ENCODE measurements at places on chromosomes 2 and 18.

- no peak for DNase-seq
Measured at GRCh38 chr2:47072018-47072691, 83.0 kb downstream of the STPG4 start.

DNA sequence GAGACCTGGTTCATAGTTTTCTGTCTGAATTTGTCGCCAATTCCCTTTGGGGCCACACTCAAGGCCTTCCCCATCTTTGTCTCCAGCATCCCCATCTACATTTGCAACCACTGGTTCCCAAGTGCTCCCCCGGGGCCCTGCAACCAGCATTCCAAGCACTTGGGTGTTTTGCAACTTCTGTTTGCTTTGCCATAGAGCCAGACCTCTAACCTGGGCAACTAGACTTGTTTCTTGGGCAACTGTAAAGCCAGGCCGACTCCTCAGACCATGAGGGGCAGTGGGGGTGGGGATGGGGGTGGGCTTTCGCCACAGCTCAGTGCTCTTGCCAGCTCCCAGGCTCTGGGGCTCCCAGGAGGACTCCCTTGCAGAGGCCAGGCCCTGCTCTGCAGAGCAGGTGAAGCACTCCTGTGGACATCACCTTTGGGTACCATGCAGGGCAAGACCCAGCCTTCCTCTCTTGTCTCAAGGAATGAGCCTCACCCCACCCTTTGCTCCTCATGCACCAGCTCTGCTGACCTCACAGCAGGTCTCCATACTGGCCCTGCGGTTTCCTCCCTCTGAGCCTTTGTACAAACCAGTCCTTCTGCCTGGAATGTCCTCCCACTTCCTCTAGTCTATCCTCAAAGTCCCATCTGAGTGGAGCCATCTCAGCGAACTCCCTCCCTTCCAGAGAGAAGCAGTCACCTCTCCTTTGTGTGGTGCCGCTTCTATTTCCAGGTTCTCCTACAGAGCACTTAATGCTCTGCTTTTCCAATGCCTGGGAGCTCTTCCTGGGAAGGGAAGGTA is 126.7 kb upstream of the MYCN start:
- no peak for DNase-seq

DNA sequence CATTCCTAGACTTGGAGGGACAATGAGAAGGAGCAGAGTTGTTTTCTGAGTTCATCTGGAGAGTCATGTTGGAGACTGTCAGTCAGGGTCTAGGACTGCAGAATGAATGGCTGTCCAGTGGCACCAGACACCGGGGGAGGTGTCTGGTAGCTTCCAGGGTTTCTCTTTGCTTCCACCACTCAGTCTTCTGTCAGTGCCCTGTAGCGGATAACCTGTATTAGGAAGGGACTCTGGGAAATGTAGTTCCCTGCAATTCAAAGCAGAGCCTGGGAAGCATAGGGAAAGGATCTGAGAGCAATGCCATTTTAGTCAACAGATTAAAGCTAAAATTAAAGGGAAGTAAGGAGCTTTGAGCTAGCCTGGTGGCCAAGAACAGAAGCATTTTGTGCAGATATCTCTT is 257.9 kb downstream of the THSD7B start:
- no peak for DNase-seq

DNA sequence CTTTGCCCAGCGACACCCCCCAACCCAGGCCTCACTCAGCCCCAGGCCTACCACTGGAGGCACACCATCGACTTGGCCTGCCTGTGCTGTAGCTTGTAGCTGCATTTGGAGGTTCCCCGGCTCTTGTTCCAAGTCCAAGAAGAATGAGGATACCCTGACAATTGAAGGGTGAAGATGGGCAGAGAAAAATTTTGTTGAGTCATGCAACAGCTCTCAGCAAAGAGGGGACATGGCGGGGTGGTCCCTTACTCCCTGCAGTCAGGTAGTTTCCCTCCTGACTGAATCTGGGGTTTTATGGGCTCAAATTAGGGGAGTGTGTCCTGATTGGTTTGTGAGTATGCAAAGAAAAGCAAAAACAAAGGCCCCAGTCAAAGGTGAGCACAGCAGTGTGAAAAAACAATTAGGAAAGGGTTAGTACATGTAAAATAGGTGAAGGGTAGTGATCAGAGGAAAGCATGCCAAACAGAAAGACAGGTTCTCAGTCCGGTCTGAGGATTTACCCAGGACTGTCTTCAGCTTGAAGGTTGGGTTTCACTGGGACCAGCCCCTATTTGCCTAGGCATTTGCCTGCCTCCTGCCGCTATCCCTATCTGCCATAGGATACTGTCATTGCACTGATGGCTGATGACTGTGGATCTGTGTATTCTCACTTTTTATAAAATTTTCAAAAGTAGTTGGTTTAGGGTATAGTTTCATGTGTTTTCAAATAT is 316.4 kb upstream of the RND3 start:
- DNase-seq, result no peak

- no peak for DNase-seq
Measured at GRCh38 chr2:144607891-144608521, 88.1 kb upstream of the ZEB2 start.

DNA sequence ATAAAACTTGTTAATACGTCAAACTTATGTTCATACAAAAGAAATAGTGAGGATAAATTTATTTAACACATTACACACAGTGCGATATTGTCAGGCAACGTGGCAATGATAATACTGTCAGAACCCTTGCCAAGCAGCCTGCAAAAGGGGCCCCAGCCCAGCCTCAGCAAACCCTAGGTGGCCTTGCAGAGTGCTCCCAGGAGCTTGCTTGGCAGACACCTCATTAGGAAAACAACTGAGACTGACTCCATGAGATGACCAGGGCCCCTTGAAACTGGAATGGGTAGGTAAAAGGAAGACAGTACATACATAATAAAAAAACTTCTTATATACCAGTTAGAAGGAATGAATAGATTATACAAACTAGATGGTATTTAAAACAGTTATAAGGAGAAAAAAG is 136.6 kb upstream of the EPC2 start:
- DNase-seq, result no peak

DNA sequence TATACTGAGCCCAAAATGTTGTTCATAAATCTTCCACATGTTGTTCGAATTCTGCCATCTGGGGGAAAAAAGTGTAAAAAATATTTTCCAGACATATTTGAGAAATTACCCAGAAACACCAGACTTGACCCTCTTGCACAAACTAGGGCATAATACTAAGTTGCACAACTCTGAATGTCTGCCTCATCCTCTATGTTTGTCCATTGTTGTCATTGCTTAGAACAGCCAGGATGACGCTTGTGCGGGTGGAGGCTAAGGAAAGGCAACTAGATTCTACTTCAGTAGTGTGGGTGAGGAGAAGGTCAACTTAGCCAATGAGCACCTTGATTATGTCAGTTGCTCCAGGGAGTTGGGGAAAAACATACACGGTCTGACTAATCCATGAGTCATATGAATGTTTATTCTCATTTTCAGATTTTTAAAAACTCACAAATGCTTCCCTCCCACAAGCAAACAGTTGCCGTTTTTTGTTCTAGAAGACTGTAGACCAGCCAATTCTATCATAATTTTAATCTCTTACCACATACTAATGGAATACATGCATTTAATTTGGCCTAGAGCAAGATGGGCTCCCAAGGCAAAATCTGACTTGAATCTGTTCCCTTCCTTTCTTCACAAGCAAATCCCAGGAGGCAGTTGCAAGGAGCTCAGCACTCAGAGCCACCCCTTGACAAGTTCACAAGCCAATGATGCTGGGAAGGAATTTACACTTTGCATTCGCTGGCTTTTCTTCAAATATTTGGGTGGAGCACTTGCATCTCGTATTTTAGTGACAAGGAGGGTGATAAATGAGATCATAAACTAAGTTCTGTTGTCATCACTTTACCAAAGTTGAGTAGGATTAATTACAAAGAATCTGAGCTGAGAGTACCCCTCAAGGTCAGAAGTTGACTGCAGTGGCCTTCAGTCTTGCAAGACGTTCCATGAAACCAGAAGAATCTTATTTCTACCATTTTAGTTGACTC is 163.2 kb upstream of the TWIST2 start:
- DNase-seq, result no peak

DNA sequence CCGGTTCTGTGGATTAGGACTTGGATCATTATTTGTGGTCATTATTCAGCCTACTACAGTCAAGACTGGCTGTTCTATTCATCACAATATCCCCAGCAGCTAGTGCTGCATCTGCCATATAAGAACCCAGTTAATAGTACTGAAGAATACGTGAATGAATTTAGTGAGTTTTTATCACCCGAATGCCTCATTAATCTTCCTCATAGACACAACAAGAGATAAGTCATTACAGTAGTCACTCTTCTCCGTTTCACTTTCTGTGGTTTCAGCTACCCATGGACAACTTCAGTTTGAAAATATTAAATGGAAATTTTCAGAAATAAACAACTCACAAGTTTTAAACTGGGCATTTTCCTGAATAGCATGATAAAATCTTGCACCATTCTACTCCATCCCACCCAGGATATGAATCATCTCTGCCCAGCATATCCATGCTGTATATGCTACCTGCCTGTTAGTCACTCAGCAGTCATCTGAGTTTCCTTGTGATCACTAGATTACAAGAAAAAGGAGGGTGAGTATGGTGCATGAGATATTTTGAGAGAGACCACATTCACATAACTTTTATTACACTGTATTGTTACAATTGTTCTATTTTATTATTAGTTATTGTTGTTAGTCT is 363.7 kb upstream of the CHAC2 start:
- DNase-seq, result no peak

GRCh38 chr2:23422089-23423061 is 37.4 kb downstream of the KLHL29 start:
- no peak for DNase-seq

GRCh38 chr2:11621410-11621809 is 48.6 kb downstream of the NTSR2 start:
- DNase-seq, result no peak

DNA sequence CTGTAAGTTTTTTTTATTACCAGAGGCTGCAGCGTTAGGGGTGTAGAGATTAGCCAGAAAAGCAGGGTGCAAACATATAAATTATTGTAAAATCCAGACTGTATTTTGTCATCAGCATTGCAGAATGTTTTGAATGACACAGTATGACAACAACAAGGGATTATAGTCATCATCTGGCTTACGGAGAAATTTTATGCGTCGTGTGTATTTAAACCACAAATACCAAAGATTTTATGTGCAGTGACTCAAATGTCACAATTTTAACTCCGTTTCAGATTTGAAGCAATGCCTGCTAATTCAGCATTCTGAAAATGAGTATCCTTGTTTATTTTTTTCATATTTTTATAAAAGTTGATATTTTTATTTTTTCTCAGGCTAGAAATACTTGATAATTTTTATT is 19.4 kb upstream of the TMX3 start:
- DNase-seq, result no peak

DNA sequence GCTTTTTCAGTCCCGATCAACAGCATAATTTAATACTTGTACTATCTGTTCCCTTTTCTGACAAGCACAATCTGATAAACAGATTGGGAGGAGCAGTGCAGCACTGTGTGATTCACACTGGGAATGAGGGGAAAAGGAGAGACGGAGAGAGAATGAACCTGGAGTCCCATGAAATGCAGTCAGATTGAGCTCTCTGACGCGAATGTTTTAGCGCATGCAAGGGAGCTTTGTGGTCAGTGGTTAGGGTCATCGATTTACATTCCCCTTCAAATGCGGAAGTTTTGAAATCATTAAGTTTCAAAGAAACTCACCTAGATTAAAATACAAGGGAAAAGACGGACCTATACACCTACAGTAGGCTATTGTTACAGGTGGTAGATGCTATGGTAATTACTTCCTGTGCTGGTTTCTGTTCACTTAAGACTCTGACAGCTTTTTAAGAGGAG is 99.6 kb downstream of the KCTD1 start:
- DNase-seq, result no peak

GRCh38 chr2:238103465-238104225 is 3.5 kb downstream of the ESPNL start:
- no peak for DNase-seq

DNA sequence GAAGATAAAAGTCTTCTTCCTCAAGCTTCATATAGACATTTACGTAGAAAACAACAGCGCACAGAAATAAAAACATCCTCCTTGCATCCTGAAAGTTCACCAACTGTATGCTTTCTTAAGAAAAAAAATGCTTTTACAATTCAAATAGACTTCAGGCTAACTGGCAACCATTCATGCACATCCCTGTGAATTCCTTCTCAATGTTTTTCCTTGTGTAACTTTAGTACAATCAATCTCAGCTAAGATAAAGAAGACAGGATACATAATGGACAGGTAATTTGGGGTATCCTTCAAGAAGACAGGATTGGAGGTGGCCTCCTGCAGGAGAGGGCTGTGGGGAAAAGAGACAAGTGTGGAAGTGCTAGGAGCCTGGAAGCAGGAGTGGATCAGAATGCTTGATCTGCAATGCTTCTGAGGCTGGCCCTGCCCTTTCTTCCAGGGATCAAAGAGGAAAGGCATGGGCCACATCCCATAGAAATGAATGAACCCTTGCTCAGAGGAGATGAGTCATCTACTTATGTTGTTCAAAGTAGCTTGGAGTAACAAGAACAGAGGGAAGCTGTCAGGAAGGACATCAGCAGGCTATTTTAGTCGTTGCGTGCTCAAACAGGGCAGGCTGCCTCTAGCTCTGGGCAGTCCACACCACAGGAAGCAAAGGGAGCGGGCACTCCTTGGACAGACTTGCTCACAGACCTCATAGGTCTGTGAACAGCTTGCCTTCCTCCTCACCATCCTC is 126.6 kb downstream of the TMEM131 start:
- DNase-seq, result no peak

DNA sequence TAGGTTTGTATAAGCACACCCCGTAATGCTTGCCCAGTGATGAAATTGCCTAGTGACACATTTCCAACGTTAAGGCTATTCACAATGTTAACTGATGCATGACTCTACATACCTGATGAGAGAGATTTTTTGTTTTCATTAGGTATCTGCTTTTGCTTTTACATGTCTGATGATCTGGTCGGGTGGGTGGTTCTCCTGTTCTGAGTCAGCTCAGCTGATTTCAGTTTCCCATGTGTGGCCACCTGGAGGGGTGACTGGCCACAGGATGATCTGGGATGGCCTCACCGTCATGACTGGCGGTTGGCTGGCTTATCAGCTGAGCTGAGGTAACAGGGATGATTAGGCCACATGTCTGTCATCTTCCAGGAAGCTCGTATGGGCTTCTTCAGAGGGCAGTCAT is 33.8 kb upstream of the ACYP2 start:
- DNase-seq, result no peak

DNA sequence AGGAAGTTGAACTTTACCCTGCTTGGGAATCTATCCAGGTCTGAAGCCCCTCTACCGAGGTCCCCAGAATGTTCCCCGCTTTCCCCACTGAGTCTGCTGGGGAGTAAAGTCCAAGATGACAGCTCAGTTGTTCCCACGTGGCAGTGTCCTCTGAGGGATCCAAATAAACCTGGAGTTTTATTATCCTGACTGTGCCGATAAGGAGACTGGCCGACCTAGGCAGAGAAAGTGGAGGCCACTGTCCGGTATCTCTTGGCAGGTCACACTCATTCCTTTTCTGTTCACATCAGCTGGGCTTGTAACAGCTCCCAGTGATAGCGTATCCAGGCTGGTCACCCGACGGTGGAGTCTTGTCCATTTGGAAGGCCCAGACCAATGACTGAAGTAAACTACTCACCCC is 27.5 kb upstream of the C18orf32 start:
- DNase-seq, result no peak

All from stimulated activated CD4-positive, alpha-beta T cell treated with anti-CD3 and anti-CD28 coated beads, Interleukin-1b, Interleukin-23, amount 100 ng/mL, for 1 hour (primary cell).